ENCODE measurements at places on chromosomes 6 and 20. TPM values are rescaled to one million over a fixed set of nuclear protein-coding genes. Genes with fewer than 3 reads are reported as not detected.

The NHLRC1 gene
- total RNA-seq, result 3.5 TPM

The CCN5 gene
- total RNA-seq, result not detected

The ETV7 gene
- 1.7 TPM for total RNA-seq

- no peak for DNase-seq
Measured at GRCh38 chr6:115302731-115303130, 758.0 kb downstream of the FRK start.

GRCh38 chr6:12585497-12585958, 131.0 kb upstream of the PHACTR1 start:
- no peak for DNase-seq
